ENCODE measurements at places on chromosomes 1 and 21.

GRCh38 chr21:42609811-42610210, 43.6 kb upstream of the PDE9A start:
- DNase-seq, result no peak

- peak; percentile 61 for DNase-seq
Observed at GRCh38 chr1:196680107-196680506, 28.3 kb downstream of the CFH start.

DNA sequence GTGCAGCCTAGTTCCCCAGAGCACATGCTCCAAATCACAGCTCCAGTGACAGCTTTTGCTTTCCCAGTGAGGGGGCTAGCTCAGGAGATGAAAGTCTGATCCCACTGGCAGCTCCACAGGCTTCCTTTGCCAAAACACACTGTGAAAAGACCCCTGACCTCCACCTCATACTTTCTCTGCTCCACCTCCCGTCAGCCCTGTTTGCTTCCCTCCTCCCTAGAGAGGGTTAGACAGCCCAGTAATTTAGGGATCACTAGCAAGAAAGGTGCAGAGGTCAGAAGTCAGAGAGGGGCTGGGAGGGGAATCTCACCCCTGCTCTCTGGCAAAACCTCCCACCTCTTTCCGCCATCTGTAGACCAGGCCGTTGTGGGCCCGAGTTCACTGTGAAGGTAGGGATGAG, 62.8 kb downstream of the PLXNA2 start:
- no peak for DNase-seq

GRCh38 chr1:239123260-239123659, 263.1 kb upstream of the CHRM3 start:
- no peak for DNase-seq

DNA sequence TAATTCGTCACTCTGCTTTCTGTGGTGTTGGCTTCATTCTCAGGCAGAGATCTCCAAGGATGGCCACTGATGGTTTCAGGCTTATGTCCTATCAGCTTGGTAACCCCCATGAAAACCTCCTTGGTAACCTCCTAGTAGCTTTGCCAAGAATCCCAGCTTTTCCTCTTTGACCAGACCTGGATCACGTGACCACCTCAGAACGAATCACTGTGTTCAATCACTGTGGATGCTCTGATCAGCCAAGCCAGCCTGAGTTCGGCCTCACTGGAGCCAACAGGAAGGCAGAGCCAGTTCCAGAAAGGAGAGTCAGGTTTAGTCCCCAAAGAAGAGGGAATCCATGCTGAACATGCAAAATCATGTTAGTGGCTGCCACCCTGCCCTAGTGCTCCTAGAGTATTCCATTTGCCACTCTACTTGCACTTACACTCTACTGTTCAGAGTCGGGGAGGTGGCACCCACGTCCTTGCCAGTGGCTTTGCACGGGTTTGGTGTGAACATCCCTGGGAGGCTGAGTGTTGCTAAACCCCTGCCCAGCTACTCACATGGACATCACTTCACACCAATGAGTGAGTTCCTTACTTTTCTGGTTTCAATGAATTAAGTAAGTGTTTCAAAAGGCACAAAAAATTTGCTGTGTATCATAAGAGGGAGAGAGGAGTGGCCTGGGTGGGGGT, 33.5 kb upstream of the SSBP3 start:
- no peak for DNase-seq

GRCh38 chr1:58997060-58997411, 213.2 kb upstream of the JUN start:
- DNase-seq, result no peak

DNA sequence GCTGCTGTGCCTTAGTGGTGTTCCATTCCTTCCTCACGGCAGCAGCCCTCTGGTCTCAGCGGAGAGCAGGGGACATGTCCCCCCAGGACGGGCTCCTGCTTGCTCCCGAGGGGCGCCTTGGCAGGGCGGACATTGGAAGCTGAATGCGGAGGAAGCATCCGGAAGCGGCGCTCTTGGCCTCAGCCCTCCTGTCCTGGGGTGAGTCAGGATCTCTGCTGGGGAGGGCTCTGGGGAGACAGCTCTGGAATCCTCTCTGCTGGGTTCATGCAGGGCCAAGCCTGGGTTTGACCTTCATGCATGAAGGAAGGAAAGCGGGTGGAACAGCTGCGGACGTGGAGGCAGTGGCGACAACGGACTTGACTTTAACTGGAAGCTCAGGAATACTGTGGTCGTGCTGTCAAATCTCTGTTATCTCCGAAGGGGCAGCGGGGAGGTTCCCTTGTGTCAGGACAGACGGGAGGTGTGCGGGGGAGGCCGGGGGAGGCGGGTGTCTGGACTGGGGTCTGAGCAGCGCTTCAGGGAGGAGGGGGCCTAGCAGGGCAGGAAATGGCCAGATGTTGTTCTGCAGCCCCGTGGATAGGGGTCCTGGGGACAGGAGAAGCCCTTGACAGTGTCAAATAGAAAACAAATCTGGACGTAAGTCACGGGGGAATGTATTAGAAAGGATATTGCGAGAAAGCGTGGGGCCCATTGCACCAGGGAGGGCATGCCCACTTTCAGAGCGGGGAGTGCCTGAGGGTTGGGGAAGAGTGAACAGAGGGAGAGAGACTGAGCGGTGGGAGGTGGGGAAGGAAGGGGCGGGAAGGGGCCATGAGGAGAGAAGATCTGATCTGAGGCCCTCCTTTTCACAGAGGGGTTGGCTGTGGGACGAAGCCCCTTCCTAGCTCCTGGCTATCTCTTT, 26.6 kb downstream of the CRYAA start:
- no peak for DNase-seq

DNA sequence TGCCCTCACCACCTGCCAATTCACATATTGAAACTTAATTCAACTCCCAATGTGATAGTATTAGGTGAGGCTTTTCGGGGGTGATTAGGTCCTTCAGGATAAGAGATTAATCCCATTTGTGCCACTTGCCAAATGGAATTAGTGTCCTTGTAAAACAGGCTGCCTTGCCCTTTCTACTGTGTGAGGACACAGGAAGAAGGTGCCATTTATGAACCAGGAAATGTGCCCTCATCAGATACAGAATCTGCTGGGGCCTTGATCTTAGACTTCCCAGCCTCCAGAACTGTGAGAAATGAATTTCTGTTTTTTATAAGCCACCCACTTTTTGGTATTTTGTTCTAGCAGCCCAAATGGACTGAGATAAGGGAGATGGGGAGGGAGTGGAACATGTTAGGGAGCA, 39.1 kb upstream of the AGL start:
- DNase-seq, result no peak

DNA sequence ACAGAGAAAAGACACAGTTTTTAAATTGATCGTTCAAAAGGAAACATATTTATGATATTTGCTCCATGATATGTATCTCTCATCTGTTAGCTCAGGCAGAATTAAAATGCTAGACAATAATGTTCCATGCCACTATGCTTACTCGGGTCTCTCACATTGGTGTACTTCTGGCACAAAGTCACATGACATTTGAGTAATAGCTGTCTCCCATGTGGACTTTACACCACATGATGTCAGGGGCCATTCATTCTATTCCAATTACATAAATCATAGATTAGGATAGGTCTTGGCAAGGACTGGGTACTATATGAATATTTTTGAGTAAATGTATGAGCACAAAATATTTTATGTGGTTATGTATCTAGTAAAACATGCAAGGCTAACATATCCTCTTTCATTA, 648.4 kb downstream of the PLA2G4A start:
- DNase-seq, result peak; percentile 3

DNA sequence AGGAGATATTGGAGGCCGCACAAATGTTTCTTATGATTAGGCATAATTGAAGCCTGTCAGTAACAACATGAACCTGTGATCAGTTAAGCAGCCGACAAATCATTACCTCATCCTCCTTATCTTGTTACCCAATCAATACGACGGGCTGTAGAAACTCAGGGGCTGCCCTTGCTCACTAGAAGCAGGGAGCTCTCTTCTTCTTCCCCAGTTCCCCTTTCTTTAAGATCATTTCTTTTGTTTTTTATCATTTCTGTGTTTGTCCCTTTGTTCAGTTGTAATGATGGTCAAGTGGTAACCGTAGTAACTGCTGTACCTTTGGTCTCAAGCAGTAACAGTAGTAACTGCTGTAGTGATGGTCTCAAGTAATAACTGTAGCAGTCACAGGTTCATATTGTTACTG, 13.8 kb upstream of the FCGR2A start:
- DNase-seq, result no peak

GRCh38 chr1:67564193-67564592, 120.8 kb upstream of the GADD45A start:
- DNase-seq, result no peak

DNA sequence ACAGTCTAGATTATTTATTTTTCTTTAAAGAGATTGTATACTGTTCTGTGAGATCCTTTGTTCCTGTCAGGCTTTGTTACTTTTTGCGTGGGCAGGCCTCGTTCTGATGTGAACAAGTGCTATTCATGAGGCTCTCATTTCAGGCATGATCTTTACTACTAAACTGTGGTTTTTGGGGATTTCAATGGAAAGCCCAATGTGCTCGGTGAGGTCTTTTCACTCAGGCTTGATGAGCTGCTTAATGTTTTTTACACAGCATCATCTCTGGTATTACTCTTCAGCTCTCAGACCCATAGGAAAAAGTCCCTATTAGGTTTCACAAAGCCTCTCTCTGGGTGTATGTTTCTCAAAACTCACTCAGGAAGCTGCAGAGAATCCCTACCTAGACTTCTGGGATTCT, 419.4 kb downstream of the GPATCH2 start:
- no peak for DNase-seq

GRCh38 chr1:19888112-19888511, 5.9 kb downstream of the OTUD3 start:
- no peak for DNase-seq

DNA sequence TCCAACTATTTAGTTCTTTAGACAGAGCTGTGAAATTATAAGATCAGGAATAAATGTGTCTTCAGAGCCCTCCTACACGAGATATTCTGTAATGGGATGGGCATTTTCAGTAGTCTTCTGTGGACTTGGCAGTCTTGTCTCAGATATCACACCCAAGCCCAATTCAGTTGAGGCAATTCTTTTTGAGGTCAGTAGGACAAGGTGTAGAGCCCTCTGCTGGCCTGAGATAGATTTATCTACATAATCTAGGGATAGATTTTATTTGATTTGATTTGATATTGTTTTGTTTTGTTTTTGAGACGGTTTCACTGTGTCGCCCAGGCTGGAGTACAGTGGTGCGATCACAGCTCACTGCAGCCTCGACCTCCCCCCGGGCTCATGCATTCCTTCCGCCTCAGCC, 77.5 kb downstream of the FMN2 start:
- DNase-seq, result peak; percentile 29

GRCh38 chr21:42435401-42435800, 31.7 kb downstream of the UBASH3A start:
- DNase-seq, result no peak

DNA sequence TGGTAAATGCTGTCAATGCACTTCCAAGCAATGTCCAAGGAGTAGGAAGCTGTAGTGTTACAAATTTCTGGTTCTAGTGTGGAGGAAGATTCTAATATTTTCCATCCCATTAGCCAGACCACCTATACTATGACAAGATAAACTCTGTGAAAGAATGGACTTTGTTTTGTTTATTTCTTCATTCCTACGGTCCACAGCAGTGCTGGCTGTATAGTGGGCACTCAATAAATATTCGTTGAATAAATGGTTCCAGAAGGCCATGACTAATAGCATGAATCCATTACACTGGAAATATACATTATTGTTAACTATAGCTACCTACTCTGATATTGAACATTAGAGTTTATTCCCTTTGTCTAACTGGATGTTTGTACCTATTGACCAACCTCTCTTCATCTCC, 8.3 kb upstream of the MYSM1 start:
- DNase-seq, result no peak

GRCh38 chr1:85865213-85865612, 157.0 kb upstream of the ZNHIT6 start:
- DNase-seq, result peak; percentile 61

- no peak for DNase-seq
Observed at GRCh38 chr1:51344276-51344601, 13.9 kb upstream of the TTC39A start.

All from fibroblast of skin of right quadriceps (primary cell).